ENCODE measurements at places on chromosomes 2 and 18.
A peak's percentile ranks its signal among the peaks of the same experiment; 100 is the strongest.

GRCh38 chr2:171210864-171211431 lies 50.3 kb upstream of the TLK1 start:
- no peak for DNase-seq

DNA sequence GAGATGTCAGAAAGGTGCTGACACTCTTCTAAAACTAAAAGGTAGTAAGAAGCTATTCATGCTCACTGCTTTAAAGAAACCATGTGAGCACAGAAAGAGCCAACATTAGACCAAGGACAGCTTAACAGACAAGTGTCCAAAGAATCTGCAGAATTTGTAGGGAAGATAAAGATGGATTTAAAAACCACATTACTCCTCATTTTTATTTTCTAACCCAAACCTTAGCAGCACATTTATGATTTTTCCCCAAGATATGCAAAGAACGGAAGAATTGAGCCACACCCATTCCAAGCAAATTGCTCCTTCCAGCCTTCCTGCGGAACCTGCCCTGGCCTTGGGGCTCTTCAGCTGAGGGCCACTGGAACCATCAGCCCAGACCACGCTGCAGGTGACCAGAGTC lies 26.9 kb downstream of the MBP start:
- no peak for DNase-seq

GRCh38 chr2:134019871-134020270 lies 234.0 kb upstream of the MGAT5 start:
- DNase-seq: no peak

- DNase-seq: no peak
Observed at GRCh38 chr2:118053681-118054080, 34.6 kb upstream of the INSIG2 start.

DNA sequence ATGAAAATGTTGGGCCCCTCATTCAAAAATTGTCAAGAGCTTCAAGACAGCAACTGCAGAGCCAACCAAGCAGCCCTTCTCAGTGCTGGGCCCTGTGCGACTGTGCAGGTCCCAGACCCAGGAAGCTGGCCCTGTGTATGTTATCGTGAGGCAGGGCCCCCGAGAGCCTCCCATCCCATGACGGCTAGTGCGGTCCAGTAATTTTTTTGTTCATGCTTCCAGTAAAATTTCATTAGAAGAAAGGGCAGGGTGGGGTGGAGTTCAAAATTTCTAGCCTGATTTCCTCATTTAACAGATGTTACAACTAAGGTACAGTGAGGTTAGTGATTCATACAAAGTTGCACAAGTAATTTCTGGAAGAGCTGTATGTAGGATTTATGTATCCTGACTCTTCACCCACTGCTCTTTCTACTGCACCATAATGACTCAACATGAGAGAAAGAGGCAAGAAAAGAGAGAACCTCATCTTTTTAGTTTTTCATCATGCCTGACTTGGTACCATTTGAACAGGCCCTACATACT lies 105.5 kb downstream of the ZEB2 start:
- no peak for DNase-seq

DNA sequence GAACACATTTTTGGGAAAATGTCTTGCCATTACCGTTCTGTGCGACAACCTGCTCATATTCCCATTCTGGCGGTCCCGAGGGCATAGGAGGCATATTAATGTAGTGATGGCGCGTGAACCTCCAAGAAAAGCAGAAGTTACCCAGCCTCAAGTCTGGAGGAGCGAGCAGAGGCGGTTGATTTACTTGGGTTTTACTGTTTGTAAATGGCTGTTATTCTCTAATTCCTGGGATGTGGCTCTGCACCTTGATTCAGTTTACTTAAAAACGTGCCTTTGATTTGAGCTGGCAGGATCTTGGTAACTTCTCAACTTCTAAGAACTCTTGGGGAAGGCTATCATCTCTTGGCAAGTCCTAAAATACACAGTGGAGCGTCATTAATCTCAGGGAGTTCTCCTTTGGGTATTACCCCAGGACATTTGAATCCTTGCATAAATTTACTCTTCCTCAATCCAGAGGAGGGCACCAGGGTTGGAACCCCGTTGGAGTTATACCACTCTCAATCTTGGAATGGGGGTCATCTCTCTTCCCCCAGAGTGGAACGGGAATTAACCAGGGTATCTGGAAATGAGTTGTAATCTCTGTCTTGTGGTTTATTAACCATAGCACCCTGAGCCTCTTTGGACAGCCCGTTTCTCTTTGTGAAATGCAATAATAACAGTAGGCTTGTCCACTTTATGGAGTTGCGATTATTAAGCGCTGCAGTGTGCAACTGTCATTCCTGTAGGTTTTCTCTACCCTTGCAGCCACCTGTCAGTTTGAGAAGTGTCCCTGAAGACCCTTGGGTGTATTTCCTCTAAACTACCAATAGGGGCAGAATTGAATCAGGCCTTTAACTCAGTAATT lies 2.1 kb downstream of the HK2 start:
- DNase-seq: peak; percentile 54

DNA sequence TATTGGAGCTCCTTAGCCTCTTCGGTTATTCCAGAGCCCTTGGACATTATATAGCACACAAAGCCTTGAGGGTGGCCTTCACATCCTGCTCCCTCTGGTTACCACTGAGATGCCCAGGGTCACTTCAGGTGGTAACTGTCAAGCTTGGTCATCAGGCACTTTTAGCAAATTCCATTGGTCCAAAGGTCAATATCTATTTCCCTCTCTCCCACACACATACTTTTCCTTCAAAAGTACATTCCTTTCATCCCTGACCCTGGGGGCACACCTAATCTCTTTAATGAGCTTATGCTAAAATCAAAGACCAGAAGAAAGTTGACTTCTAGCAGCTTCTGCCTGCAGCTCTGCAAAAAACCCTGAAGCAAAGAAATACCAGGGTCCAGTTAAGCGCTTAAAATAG lies 172.0 kb upstream of the NRP2 start:
- no peak for DNase-seq

DNA sequence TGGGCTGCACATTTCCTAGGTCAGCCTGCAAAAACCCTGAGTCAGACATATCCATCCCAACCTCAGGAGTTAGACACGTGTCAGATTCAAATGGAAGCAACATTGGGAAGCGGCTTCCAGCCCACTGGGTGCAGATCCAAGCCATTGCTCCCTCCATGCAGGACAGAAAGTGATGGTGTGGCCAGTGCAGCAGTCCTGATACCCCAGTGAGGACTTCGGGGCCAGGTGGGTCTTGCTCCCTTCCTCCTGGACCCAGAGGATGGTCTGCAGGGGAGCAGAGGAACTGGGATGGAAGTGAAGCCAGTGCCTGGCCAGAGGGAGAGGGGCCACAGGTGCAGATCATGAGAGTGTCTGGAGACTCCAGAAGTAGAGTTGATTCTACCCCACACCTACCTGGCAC lies 252.0 kb downstream of the FAM210A start:
- DNase-seq: no peak
